Omental fat pad (tissue), 4 donors: ENCODE measurements at places on chromosomes 7 and 10. TPM values are rescaled to one million over a fixed set of nuclear protein-coding genes. Genes with fewer than 3 reads are reported as not detected.

Gene PDK4
- total RNA-seq = 511 TPM

Gene VPS37D
- not detected for total RNA-seq

Gene COL26A1
- not detected for total RNA-seq

Gene WEE2
- not detected for total RNA-seq

Gene HECTD2
- 18.0 TPM for total RNA-seq

Gene WNT8B
- not detected for total RNA-seq

GRCh38 chr10:87552248-87552929 is 47.7 kb downstream of the MINPP1 start:
- no peak for DNase-seq

DNA sequence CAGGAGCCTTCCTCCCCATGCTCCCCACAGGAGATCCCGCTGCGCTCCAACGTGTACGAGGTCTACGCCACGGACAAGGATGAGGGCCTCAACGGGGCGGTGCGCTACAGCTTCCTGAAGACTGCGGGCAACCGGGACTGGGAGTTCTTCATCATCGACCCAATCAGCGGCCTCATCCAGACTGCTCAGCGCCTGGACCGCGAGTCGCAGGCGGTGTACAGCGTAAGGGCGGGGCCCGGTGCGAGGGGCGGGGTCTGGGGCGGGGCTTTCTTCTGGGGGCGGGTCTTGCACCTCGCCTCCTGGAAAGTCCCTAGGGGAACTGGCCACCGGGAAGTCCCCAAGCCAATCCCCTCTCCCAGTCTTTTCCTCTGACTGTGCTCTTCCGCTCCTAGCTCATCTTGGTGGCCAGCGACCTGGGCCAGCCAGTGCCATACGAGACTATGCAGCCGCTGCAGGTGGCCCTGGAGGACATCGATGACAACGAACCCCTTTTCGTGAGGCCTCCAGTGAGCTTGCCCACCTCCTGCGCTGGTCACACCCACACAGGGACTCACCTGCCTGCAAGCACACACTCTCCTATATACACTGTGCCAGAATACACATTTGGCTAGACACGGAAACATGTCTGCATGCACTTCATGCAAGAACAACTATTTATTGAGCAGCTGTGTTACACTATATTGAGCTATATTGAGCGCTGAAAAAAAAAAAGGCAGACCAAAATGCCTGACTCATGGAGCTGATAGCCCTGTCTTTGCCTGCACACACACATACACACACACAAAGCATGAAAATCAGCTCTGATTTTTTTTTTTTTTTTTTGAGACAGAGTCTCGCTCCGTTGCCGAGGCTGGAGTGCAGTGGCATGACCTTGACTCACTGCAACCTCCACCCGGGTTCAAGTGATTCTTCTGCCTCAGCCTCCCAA is 32.7 kb upstream of the VSIR start:
- no peak for DNase-seq

DNA sequence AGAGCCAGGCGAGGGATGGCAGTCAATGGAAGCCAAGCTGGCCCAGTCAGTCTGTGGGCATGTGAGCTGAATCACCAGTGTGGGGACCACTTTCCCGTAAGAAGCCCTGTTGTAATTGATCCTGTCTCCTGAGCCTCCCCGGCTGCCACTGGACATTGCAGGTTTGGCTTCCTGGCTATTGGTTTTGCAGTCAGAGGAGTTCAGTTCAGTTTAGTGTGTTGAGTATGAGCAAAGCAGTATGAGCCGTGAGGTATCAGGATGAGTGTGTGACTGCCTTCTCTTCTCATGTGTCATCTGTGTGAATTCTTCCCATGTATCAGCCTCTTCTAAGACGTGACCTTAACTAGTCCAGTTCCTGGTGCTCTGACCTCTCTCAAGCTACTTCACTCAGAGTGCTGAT is 227.4 kb downstream of the PRKG1 start:
- no peak for DNase-seq

GRCh38 chr7:122790591-122790990 is 87.9 kb upstream of the RNF148 start:
- DNase-seq = no peak

DNA sequence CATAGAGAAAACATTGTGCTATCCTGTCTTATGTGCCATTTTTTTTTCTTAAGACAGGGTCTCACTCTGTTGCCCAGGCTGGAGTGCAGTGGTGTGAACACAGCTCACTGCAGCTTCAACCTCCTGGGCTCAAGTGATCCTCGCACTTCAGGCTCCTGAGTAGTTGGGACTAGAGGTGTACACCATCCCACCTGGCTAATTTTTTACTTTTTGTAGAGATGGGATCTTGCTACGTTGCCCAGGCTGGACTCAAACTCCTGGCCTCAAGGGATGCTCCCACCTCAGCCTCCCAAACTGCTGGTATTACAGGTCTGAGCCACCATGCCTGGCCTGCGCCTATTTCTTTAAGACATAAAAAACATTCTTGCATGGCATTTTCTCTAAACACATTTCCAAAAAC is 20.6 kb downstream of the LYZL1 start:
- no peak for DNase-seq

- DNase-seq = no peak
These were observed 548 bp downstream of the AGAP3 start for GRCh38 chr7:151086802-151087244.

GRCh38 chr7:11221984-11222383 is 248.3 kb downstream of the PHF14 start:
- no peak for DNase-seq

- DNase-seq = no peak
These were observed 119.5 kb downstream of the SPDYE5 start for GRCh38 chr7:75611557-75612178.

GRCh38 chr7:124688991-124689390 is 76.6 kb downstream of the GPR37 start:
- DNase-seq = no peak

DNA sequence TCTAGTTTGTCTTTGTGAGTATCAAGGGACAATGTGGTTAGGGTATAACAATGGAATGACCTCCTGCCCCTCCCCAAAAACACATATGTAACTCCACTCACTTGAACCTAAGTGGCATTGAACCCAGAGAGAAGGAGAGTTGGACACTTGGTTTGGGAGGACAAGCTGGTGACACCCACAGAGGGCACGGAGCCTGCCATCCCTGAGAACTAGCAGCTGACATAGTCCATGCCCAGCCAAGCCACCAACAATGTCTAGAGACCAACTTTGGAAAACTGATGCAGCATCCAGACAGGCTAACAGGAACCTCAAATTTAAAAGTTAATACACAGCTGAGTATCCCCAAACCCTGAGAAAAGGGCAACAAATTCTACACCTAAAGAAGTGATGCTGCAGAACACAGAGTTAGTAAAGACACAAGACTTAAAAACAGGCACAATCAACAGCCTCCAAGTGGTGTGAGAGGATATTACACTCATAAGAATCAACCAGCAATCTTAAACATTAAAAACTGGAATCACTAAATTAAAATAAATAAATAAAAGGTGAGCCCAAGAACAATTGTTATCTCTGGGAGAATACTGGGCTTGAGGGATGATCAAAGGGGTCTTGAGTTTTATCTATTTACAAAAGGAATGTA is 27.2 kb downstream of the NUDCD3 start:
- DNase-seq = no peak

- DNase-seq = no peak
These were observed 20.2 kb upstream of the SLC35G1 start for GRCh38 chr10:93873420-93874115.

GRCh38 chr7:20217193-20217948 is at the start of gene MACC1:
Gene MACC1, minus strand, starts transcription at chr7:20217384. Its CDS starts 55,522 bp downstream, at chr7:20161862.
- no peak for DNase-seq

- DNase-seq = no peak
These were observed 299.1 kb upstream of the IGFBP3 start for GRCh38 chr7:46220066-46220630.

DNA sequence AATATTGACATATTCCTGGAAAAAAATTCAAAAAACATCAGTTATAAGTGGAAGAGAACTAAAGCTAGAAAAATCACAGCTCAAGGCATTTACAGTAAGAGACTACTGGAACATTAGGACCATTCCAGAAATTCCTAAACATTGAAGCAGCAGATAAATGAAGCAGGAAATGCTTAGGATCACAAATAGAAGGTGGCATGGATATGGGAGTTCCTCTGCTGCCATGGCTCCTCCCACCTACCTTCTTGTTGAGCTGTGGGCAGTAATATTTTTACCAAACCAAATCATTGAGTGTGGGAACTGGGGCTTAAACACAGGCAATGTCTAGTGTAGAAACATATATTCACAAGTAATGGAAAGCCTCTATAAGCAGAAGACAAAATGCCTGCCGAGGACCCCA is 292.8 kb downstream of the ANKRD7 start:
- DNase-seq = no peak
